ENCODE measurements at places on chromosomes 16 and 17.

- DNase-seq = no peak
These were observed 26.0 kb upstream of the ERN1 start for GRCh38 chr17:64155751-64156544.

- no peak for DNase-seq
These were observed 34.6 kb upstream of the SMIM36 start for GRCh38 chr17:55545806-55546205.

DNA sequence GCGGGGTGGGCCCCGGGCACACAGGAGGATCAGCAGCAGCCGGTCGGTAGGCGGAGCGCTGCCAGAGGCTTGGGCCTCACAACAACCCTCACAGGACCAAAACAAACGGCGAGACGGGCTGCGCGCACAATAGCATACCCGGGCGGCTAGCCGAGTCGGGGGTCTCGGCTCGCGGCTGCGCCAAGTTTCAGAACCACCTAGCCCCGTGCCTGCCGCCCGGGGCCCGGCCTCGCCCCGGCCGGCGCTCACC, 732 bp downstream of the ULK2 start:
- DNase-seq = no peak

- DNase-seq = no peak
These were observed 599.2 kb downstream of the MAF start for GRCh38 chr16:79001156-79001967.
